ENCODE measurements at places on chromosomes 13 and 19.
A peak's percentile ranks its signal among the peaks of the same experiment; 100 is the strongest.

DNA sequence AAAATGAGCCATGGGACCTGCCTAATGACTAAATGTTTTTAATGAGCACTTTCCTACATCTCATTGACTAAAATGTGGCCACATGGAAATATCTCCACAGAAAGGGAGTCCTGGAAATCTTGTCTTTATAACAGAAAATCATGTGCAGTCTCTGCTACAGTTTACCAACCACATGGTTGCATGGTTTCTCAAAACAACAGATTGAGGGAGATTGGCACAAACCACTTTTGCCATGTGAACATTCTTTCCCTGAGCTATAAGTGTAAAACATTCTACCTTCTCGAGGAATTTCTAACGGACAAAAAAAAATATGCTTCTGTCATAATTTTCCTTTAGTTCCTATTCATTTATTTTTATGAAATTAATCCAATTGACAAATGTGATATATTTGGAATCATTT lies 218.9 kb upstream of the SLITRK5 start:
- no peak for DNase-seq

GRCh38 chr13:91714855-91715254 lies 316.4 kb downstream of the GPC5 start:
- no peak for DNase-seq

DNA sequence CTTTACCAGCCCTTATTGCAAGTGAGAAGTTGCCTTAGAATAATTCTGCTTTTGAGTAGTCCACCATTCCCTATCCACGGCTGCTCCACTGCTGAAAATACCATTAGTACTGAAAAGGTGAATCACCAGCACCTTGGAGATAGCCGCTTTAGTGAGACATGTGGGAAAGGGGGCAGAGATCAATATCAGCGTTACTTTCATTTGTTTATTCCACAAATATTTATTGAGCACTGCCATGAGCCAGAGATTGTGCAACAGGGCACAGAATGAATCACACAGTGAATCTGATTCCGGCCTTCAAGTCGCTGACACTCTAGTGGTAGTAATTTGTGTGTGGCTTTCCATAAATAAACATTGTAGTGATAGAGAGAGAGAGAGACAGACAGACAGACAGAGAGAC lies 31.5 kb upstream of the MYO16 start:
- no peak for DNase-seq

- DNase-seq = no peak
These were observed 15.9 kb downstream of the KANK2 start for GRCh38 chr19:11181488-11181887.

- DNase-seq = no peak
These were observed 66.7 kb downstream of the CEBPG start for GRCh38 chr19:33440241-33440640.

- DNase-seq = no peak
These were observed 20.2 kb downstream of the KCTD12 start for GRCh38 chr13:76865996-76866503.

GRCh38 chr19:29489172-29489951 lies 36.4 kb upstream of the VSTM2B start:
- no peak for DNase-seq

DNA sequence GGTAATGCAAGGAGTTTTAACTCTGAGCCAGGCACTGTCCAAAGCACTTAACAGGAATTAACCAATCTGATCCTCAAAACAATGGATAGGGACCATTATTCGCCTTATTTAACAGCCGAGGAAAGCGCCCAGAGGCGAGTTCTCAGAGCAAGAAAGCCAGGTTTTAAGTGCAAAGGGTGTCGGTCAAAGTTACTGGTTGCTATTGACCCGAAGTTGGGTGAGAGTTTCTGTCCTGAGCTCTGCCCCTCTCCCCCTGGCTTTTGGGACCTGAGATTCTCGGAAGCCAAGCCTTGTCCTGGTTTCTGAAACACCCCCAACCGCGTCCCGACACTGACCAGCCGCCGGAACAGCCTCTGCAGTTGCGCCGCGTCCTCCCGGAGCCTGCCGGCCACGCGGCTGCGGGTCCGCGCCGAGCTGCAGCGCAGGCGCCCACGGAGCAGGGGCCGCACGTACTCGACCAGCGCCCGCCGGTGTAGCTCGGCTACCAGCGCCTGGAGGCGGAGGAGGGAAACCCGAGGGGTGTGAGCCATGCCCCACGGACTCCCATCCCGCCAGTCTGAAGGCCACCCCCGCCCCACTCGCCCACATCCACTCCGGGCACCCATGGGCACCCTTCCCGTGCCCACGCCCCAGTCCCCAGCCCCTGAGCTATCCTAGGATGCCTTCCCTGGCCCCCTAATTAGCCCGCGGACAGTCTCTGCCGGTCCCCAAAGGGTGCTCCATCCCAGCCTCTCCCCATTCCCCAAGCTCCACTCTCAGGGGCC lies 27.8 kb downstream of the EXOC3L2 start:
- no peak for DNase-seq

- no peak for DNase-seq
These were observed 54.0 kb upstream of the CNMD start for GRCh38 chr13:52793515-52794061.

- DNase-seq = no peak
These were observed 192.7 kb downstream of the LHFPL6 start for GRCh38 chr13:39410096-39410901.

GRCh38 chr19:50831026-50831396 lies 2.4 kb downstream of the KLK15 start:
- DNase-seq = no peak

DNA sequence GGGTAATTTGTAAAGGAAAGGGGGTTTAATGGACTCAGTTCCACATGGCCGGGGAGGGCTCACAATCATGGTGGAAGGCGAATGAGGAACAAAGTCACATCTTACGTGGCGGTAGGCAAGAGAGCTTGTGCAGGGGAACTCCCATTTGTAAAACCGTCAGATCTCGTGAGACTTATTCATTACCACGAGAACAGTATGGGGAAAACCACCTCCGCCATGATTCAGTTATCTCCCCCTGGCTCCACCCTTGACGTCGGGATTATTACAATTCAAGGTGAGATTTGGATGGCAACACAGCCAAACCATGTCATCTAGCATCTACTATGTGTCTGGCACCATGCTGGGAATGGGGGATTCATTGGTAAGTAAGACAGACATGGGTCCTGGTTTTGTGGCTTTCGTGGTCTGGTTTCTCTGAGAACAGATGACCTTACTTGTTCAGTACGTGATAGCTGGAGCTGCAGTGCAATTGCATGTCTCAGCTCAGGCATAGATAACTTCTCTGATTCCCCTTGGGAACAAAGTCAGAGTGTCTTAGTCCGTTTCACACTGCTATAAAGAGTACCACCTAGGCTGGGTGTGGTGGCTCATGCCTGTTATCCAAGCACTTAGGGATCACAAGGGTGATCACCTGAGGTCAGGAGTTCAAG lies 8.3 kb downstream of the ZNF554 start:
- DNase-seq = no peak

- DNase-seq = no peak
These were observed 30.2 kb downstream of the PDCD5 start for GRCh38 chr19:32611161-32611560.

GRCh38 chr19:6873708-6874431 lies 13.5 kb upstream of the ADGRE1 start:
- DNase-seq = no peak

DNA sequence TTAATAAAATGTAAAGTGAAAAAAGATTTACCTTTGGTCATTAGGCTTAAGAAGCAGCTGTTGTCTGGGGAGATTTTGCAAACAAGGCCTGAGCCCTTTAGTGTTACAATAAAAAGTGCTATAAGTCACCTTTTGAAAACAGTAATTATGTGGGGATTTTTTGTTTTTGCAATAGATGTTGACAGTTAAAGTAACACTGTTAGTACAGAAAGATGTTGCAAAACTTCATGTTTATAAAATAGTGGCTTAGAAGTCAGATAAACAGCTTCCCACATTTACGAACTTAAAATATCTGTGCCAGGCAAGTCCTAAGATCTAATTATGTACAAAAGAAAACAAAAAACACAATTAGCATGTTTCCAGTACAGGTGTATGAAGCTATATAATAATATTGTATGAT lies 138.0 kb upstream of the IRS2 start:
- DNase-seq = no peak

GRCh38 chr19:10361569-10362011 lies 18.8 kb downstream of the TYK2 start:
- DNase-seq = no peak

- no peak for DNase-seq
These were observed 1.6 kb downstream of the MZF1 start for GRCh38 chr19:58571575-58571947.

DNA sequence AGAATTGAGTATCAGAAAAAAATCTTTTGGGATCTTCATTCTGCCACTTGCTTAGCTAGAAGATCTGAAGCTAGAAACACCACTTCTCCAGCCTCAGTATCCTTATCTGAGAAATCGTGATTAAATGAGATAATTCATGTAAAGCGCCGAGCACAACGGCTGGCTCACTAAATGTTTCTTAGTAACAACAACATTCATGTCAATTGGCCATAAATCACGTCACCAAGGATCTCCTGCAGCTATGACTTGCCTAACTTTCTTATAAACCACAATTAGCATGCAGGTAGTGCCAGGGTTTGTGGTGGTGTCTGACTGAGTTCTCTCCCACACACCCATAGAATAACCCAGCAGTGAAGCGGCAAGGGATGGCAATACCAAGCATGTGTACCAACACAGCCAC lies 501.3 kb downstream of the EFNB2 start:
- DNase-seq = no peak

- no peak for DNase-seq
These were observed 8.9 kb upstream of the SLC15A1 start for GRCh38 chr13:98761126-98761985.

DNA sequence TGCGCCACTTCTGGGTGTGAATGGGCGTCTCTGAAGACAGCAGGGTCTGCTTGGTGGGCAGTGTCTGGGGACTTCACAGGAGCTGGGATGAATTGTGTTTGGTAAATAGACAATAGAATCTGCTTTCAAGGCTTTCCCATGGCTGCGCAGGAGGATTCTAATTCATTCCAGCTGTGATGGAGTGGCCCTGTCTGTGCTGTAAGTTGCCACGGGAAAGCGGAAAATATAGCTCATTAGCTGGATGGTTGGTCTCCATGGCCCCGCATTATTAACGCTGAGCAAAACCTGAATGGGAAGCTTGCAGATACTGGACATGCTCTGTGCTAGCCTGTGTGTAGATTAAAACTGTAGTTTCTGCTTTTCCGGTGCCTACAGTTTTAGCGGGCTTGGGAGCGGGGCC lies 15.6 kb upstream of the C1QTNF9 start:
- no peak for DNase-seq

- no peak for DNase-seq
These were observed 23.5 kb downstream of the RASA3 start for GRCh38 chr13:114108894-114109293.

GRCh38 chr13:33633701-33634545 lies 184.0 kb upstream of the RFC3 start:
- no peak for DNase-seq

DNA sequence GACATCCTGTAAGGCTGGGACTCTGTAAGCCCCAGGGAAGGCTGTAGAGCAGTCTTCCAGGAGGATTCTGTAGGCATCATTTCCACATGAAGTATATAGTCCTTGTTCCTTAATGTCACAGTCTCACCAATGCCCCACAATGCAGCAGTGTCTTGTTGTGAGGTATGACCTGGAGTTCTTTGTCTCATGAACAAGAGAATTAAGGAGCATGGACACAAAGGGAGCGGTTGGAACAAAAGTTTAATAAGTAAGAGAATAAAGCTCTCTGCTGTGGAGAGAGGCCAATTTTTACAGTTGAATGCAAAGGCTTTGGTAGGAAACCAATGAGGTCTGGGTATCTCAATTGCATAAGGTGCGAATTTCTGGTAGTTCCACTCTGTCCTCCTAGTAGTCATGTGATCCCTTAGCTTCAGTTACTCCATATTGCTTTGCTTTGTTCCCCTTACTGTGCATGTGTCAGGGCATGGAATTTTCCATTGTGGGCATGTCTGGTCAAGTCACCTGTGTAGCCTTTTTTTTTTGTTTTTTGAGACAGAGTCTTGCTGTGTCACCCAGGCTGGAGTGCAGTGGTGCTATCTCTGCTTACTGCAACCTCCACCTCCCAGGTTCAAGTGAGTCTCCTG lies 124.3 kb upstream of the TMTC4 start:
- DNase-seq = no peak

DNA sequence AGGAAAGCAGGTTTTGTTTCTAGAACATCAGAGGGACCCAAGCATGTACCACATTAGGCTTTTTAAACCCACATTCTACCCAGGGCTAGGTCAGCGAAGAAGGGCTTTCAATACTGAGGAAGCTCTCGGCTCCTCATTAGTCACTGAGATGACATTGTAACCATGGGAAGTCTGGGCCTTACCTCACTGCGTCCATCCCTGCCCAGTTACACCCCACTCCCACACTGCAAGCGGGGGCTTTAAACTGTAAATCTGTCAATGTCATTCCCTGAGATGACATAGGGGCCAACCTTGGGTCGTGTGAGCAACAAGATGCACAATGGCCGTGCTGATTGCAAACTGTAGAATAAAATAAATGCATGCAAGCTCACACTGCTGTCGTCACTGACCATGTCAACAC lies 21.7 kb upstream of the TFDP1 start:
- DNase-seq = no peak

GRCh38 chr13:48682436-48682835 lies 28.7 kb downstream of the CYSLTR2 start:
- no peak for DNase-seq

- no peak for DNase-seq
These were observed 41.2 kb upstream of the KLF2 start for GRCh38 chr19:16283210-16284061.

DNA sequence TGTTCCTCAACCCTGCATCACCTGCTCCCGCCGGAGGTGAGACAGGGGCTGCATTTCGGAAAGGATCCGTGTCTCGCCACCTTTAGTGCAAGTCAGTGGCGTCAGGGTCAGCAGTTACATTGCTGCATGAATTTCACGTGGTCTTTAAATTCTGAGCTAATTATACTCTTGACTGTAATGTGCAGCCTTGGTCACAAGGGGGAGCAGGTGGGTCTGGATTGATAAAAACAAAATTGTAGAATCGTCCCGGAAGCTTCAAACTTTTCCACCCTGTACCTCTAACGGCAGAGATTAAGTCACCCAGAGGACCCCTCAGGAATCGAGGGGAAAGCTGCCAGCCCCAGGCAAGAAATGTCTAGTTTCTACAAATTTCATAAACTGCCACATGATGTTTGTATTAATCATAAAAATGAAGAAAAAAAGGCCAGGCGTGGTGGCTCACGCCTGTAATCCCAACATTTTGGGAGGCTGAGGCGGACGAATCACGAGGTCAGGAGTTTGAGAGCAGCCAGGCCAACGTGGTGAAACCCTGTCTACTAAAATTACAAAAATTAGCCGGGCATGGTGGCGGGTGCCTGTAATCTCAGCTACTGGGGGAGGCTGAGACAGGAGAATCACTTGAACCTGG lies 20.2 kb downstream of the BBC3 start:
- DNase-seq = peak; percentile 22

All from NCI-H2029 treated with DMSO at 0.1 percent for 48 hours (cell line).